ENCODE measurements at places on chromosomes 7 and 10.

DNA sequence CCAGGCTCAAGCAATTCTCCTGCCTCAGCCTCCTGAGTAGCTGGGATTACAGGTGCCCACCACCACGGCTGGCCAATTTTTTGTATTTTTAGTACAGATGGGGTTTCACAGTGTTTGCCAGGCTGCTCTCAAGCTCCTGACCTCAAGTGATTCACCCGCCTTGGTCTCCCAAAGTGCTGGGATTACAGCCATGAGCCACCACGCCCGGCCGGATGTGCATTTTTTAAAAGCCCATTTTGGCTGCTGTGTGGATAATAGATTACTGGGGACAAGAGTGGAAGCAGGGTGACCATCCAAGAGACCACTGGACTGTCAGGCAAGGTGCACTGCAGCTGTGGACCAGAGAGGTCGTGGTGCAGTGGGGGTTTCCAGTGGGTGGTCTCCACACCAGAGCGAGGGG, 21.4 kb downstream of the HKDC1 start:
- DNase-seq, result no peak

GRCh38 chr10:31897506-31897905, 31.1 kb downstream of the ARHGAP12 start:
- no peak for DNase-seq

- no peak for DNase-seq
Measured at GRCh38 chr7:111741811-111742240, 179.5 kb upstream of the IMMP2L start.

- DNase-seq, result no peak
Measured at GRCh38 chr7:19920705-19921104, 147.3 kb upstream of the TMEM196 start.

- DNase-seq, result no peak
Measured at GRCh38 chr10:89793649-89794254, 92.4 kb downstream of the KIF20B start.

- DNase-seq, result no peak
Measured at GRCh38 chr10:90788968-90789367, 68.9 kb downstream of the HTR7 start.

GRCh38 chr10:9625304-9625703, 1392.4 kb upstream of the CELF2 start:
- no peak for DNase-seq

- DNase-seq, result no peak
Measured at GRCh38 chr10:72997099-72997498, 42.5 kb upstream of the PLA2G12B start.

DNA sequence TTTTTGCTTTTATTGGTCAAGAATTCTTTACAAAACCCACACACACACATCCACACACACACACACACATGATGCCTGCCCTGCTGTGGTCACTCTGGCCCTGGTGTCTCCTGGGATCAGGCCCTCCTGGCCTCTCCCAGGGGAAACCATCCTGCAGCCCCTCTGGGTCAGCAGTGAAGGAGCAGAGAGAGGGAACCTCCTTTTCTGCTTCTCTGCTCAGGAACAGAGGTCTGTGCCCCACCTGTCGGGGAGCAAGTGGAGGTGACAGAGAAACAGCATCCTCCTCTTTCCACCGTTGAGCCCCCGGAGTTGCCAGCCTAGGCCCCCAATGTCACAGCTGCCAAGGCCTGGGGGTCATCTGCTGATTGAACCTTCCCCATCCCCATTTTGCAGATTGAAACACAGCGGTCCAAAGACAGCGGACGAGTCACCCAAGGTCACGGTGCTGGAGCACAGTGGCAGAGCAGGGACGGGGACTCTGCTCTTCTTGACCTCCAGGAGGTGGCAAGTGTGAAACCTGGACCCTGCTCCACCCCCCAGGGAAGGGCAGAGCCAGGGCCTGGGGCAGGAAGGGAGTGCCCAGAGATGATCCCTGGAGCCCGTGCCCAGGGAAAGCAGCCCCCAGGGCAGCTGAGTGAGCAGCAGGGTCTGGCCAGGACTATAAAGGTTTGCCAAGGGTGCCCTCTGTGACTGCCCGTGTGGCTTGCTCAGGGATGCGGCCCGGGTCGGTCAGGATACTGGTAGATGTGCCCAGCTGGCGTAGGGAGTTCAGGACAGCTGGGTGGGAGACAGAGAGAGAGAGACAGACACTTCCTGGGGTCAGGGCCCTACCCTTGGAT, 15.0 kb upstream of the TBL2 start:
- no peak for DNase-seq

DNA sequence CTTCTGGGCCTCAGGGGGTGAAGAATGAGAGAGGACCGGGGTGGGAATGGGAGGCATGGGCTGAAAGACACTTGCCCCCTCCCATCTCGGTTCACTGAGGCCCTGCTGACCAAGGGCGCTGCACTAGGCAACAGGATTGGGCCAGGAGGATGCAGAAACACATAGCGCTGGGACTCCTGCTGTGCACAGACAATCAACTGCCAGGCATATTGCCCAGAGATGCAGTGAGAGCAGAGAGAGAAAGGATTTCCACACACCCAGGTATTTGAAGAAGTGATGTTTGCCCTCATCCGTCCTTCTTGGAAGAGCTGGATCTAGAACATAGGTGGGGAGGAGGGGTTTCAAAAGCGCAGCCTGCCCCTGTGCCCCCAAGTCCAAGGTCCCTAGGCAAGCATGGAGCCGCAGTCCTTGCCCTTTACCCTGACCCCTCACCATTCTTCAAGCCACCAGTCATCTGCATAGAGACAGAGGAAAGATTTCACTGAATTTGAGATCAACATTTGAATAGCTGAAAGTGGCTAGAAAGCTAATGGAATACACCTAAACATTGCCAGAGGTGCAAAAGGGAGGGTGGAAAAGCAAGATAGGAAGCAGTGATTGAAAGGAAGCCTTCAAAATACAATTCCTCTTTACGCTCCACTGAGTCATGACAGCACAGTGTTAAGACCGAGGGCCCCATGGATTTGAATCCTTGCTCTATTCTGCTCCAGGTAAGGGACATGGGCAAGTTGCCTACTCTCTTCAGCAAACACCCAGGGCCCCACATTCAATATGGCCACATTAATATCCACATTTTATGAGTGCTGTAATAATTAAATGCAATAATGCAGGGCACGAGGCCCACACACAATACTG, 44.2 kb upstream of the TNS3 start:
- no peak for DNase-seq

- no peak for DNase-seq
Measured at GRCh38 chr7:100152937-100153666, 4.4 kb downstream of the LAMTOR4 start.

DNA sequence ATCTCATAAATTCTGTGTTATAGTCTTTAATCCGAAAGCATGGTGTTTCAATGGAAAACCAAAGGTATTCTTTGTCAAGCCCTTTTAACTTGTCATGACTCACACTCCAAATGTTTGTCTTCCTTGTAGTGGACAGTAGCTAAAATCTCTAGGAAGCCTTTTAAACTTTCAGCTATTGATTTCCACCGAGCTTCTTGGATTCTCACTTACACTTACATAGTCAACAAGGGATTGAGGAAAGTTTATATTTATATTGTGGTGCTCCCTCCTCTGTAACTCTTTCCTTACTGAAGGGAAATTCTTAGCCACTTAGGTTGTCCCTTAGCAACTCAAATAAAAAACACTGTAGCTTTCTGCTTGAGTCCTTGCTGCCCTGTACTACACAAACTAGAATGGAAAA, 31.2 kb upstream of the GPR37 start:
- no peak for DNase-seq

Data from omental fat pad (tissue), 4 donors.